NCI-H2081 treated with DMSO at 0.1 percent for 48 hours (cell line): ENCODE measurements at places on chromosomes 6 and 20.

DNA sequence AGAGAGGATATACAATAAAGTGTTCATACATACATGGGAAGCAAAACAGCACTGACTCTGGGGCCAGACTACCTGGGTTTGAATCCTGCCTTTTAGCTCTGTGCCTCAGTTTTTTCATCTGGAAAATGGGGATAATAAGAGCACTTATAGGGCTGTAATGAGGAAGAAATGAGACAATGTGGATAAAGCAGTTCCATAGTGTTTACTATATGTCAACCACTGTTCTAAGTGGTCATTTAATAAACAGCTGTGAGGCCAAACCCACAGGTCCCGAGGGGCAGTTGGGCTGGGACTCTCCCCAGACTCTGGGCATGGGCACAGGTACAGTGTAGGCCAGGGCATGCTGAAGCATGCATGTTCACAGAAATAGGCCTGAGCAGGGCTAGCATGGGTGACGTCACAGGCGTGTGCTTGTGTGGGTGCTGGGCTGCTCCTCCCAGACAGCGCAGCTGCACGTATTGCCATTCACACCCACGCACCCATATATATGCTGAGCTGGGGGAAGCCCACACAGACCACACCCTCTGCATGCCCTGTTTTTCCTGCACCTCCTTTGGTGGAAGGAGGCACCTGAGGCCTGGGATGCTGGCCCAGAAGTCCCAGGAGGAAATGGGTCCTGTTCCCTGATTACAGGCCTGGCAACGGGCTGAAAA is 3.5 kb upstream of the PLCG1 start:
- no peak for DNase-seq

DNA sequence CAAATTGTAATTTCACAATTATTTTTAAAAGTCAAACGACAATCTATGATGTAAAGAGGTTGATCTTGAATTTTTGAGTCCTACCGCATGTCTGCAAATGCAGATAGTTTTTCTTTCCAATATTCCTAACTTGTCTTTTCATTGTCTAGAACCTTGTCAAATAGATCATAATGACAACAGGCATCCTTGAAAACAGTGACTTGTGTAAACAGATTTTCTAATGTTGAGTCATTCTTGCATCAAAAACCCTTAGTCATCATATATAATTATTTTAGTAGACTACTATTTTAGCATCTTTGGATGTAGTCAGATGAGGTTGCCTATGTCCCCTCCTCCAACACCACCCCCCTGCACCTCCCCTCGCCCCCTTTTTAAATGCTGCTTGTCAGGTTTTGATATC is 43.8 kb downstream of the BMP6 start:
- no peak for DNase-seq

DNA sequence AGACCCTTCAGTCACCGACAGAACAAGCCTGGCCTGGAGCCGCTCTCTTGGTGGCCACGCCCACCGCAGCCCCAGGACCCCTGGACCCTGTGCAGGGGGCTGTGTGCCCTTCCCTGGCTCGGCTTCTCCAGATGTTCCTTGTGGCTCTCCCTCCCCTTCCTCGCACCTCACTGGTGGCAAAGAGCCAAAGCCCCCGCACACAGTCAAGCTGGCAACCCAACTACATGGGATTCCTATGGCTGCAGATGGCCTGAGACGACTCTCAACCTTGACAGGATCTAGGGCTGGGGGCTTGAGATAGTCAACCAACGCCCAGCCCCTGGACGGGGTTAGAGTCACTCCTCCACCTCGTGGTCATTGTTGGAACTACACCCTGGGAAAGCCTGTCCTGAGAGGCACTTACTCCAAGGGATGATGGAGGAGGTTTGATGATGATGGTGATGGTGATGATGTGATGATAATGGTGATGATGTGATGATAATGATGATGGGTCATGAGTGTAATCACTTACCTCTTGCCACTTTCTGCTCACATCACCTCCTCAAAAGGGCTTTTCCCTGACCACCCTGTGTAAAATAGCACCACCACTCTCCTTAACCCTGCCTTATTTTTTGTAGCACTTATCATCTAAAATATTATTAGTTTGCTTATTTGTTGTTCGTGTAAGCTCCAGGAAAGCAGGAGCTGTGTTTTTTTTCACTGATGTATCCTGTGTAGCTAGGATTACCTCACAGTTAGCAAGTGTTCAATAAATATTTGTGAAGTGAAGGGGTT is 278.4 kb downstream of the LRFN2 start:
- DNase-seq, result no peak

DNA sequence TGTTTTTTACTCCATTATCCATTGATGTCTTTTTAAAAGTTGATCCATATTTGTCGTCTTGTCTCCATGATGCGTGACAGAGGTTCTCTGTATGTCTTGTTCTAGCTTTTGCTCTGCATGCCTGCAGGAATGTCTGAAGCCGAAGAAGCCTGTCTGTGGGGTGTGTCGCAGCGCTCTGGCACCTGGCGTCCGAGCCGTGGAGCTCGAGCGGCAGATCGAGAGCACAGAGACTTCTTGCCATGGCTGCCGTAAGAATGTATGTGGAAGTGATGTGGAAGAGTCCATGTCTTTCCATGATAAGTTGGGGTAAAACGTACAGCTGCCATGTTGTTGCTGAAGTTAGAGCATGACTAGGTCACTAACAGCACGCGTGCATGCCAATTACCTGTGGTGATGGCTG is 5.3 kb downstream of the RNF114 start:
- no peak for DNase-seq

DNA sequence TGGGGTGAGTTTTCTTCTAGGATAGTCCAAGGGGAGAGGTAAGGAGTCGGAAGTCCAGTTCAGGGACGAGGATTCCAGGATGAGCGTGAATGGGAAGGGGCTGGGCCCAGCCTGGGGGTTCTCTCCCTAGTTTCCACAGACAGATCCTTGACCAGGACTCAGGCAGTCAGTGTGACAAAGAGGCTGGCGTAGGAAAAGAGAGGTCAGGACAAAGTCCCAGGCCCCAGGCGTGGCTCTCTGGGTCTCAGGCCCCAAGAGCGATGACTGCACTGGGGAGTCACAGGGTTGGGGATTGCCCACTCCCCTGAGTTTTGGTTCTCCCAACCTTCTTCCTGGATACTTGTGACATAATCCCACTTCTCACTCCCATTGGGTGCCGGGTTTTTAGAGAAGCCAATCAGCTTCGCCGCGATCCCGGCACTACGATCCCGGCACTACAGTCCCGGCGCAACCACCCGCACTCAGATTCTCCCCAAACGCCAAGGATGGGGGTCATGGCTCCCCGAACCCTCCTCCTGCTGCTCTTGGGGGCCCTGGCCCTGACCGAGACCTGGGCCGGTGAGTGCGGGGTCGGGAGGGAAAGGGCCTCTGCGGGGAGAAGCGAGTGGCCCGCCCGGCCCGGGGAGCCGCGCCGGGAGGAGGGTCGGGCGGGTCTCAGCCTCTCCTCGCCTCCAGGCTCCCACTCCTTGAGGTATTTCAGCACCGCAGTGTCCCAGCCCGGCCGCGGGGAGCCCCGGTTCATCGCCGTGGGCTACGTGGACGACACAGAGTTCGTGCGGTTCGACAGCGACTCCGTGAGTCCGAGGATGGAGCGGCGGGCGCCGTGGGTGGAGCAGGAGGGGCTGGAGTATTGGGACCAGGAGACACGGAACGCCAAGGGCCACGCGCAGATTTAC is 46.2 kb upstream of the TRIM26 start:
- DNase-seq, result peak; percentile 35

DNA sequence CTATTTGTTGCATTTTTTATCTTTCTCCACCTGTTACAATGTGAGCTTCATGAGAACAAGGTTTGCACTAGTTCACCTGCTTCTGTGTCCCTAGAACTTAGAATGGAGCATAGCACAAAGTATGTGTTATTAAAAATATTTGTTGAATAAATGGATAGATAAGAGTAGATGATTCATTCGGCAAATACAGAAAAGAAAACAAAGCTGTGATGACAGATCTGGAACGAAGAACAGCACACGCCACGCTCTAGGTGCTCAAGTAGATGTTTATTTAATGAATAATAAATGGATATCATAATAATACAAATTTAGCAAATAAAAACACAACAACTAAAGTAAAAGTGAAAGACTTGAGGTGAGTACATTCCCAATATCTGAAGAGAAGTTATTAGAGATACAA is 273.1 kb downstream of the HAO1 start:
- no peak for DNase-seq

GRCh38 chr20:63239431-63239830 is 3.7 kb downstream of the BIRC7 start:
- DNase-seq, result no peak

DNA sequence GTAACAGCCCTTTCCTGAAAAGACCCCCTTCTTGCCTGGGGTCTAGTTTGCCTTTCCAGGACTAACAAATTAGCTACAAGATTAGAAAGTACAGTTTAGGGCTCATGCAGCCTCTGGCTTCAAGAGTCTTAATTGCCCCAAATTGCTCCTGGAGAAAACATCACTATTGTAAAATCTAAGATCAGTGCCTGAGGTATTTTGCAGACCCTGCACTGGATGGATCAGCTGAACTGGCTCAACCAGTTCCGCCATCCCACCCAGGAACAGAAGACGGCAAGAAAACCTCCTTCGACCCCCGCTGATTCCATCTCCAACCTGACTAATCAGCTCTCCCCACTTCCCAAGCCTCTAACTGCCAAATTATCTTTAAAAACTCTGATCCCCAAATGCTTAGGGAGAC is 236.5 kb upstream of the KCNG1 start:
- DNase-seq, result no peak

- no peak for DNase-seq
These were observed 103.0 kb downstream of the EDN3 start for GRCh38 chr20:59403261-59403961.

GRCh38 chr6:55281215-55281614 is 46.1 kb upstream of the GFRAL start:
- DNase-seq, result no peak

DNA sequence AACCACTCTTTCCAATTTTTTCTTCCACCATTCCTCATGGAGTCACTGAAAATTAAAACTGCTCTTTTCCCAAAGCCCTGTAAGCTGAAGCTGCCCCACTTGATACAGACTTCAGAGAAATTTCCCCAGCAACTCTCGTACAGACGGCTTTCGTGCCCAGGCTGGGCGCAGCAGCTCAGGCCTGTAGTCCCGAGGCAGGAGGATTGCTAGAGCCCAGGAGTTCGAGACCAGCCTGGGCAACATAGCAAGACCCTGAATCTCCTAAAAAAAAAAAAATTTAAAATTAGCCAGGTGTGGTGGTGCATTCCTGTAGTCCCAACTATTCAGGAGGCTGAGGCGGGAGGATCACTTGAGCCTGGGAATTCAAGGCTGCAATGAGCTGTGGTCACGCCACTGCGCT is 6.6 kb downstream of the PPDPF start:
- DNase-seq, result no peak

- no peak for DNase-seq
These were observed 9.3 kb upstream of the NNAT start for GRCh38 chr20:37511610-37512275.

- DNase-seq, result peak; percentile 74
These were observed at the start of gene GPANK1 for GRCh38 chr6:31664790-31665500. Gene GPANK1 (minus strand): TSS chr6:31664997. CDS start chr6:31664478, 519 bp downstream.

DNA sequence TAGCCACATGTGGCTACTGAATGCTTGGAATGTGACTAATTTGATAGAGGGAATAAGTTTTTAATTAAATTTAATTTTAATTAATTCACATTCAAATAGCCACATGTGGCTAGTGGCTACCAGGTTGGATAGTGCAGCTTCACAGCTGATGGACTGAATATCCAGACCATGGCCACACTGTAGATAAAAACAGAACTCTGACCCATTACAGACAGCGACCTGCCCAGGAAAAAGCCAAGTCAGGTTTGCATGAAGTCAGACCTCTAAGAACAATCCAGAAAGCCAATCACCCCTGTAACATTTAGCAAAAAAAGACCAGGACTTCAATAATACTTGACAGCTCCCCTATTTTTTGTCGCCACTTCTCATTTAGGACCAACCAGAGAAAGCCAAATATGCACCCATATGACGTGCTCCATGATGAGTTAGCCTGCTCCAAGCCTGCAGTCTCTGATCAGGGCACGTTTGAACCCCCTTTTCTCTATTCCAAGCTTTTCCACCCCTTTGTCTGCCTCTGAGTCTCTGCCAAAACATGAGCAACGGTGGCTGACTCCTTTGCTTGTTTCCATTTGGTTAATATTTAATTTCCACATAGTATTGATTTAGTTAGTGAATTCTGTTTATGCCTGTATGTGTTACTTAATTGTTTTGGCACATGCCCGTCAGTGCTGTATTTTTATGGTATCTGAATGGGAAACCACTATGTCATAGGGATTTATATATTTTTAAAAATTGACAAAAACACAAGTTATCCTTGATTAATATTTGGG is 636.3 kb downstream of the UTRN start:
- DNase-seq, result no peak

- no peak for DNase-seq
These were observed 179.2 kb upstream of the PROKR2 start for GRCh38 chr20:5495939-5496338.

DNA sequence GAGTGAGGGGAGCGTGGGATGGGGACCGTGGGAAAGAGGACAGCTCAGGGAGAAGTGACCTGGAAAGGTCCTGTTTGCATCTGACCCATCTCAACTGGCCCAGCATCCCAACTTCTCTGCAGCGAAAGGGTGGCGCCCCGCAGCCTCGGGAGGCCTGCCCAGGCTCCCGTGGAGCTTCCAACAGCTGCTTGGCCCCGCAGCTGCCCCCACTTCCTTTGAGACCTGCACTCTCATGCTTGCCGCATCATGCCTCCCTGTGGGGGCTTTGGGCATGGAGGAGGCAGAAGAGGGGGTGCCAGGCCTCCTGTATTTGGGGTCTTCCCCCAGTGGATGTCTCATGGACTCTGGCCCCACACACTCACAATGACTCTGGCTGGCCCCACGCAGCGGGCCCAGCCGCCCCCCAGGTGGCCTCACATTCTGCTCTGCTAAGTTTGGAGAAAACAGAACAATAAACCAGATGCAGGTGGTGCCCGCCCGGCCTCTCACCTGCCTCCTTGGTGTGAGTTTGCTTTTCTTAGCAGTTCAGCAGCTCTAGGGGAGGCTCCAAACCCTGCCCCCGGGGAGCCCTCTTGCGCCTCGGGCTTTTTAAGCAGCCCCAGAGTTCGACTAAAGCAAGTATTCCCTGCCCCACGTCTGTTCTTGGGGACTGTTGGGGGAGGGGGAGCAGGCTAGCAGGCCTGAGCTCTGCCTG is 40.7 kb downstream of the CPXM1 start:
- no peak for DNase-seq

- no peak for DNase-seq
These were observed 12.7 kb downstream of the HECA start for GRCh38 chr6:139147628-139148027.
